ENCODE measurements at places on chromosomes 6 and 20.

GRCh38 chr6:31614684-31615578, at the start of gene AIF1:
AIF1 (plus strand) TSS chr6:31615234; CDS start chr6:31615330, 96 bp downstream.
- peak; percentile 76 for DNase-seq

GRCh38 chr6:167324111-167324510, 775 bp upstream of the TTLL2 start:
- DNase-seq, result no peak

- no peak for DNase-seq
Observed at GRCh38 chr6:15475872-15476271, 187.0 kb downstream of the DTNBP1 start.

GRCh38 chr6:43639984-43640800, 4.6 kb downstream of the MAD2L1BP start:
- DNase-seq, result peak; percentile 60

- no peak for DNase-seq
Observed at GRCh38 chr6:11527274-11527870, 10.2 kb upstream of the TMEM170B start.

GRCh38 chr20:29427201-29428060, 1830.0 kb upstream of the DEFB115 start:
- DNase-seq, result no peak

DNA sequence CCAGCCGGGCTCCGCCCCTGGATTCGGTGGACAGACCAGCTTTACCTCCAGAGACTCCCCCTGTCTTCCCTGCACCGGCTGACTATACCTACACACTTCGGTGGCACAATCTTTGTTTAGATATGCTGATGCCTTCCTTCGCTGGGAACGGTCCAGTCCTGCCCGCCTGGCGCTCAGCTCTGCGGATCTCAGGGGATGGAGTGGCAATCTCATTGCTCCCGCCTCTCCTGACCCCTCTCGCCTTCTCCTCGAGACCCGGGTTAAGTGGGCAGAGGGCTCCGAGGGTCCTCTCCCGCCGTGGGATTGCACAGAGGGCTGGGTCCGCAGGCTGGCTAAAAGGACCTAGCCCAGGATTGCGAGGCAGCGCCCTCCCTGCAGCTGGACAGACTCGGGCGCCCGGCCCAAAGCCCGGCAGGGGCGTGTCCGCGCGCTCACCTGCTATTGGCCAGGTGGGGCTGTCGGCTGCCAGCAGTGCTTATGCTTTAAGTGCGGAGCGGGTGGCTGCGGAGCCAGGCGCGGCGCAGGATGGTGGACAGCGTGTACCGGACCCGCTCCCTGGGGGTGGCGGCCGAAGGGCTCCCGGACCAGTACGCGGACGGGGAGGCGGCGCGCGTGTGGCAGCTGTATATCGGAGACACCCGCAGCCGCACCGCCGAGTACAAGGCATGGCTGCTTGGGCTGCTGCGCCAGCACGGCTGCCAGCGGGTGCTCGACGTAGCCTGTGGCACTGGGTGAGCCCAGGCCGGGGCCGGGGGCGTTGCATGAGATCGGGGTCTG, at the start of gene GNMT:
Gene GNMT (plus strand): TSS at position 512 of the 777 bp plus-strand sequence. CDS start 14 bp downstream, at position 526.
- no peak for DNase-seq

- DNase-seq, result peak; percentile 71
Observed at GRCh38 chr6:47170617-47170947, 128.4 kb upstream of the ADGRF1 start.

DNA sequence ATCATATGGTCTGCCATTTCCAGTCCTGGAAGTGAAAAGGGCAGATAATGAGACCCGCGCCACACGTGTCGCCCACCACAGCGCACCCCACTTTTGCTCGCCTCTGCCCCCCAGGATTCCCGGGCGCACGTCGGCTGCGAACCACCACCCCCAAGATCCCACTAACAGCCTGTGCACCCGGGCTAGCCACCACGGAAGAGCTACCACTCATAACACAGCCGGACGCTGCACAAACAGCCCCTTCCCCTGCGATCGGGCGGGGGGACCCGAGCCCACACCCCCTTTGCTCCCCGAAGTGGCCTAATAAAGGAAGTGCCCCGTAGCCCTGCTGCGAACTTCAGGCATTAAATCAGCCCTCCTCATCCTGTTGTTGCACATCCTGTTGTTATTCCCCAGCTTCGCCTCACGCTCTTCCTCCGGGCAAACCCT, 506 bp downstream of the CITED2 start:
- no peak for DNase-seq

DNA sequence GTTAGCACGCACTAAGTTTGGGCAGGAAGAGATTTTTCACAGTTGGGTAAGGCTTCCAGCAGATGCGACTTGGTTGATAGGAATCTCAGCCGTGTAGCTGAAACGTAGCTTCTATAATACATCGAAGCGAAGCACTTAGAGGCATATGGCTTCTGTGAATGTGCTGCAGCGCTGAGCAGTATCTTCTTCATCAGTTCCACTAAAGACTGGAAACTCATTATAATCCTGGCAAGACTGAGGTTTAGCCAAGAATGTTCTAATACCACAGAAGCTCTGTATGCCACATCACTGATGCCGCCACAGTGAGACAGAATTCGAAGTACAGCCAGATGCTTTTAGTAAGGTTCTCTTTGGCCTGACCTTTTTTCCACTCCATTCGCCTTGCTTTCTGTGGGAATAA, 680.2 kb upstream of the AGPAT4 start:
- DNase-seq, result no peak

DNA sequence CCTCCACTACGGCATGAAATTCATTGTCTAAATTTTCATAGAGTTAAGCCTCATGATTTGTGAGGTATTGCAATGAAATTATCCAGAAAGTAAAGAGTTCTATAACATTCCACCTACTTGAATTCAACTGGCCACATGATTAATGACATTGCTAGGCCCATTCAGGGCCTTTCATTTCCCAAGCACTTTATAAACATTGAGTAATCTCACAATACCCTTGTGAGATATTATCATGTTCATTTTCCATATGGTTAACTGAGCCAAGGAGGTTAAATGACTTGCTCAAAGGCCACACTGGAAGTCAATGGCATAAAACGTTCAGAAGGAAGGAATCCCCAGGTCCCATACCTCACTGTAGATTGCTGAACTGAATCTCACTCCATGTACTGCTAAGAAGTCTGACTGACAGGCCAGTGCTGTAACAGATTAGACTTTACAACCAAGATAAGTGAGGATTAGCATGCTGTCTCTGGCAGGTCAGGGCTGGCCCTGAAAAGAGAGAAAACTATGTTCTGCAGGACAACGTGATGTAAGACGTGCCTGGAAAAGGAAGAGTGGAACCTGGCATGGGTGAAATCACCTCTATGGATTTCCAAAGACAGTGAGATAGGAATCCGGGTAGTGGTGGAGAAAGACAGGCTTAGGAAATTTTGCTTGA, 75.9 kb upstream of the SPACA1 start:
- no peak for DNase-seq

GRCh38 chr6:134115715-134116074, 63.3 kb upstream of the SLC2A12 start:
- no peak for DNase-seq

GRCh38 chr6:168971549-168971948, 282.1 kb downstream of the THBS2 start:
- no peak for DNase-seq

GRCh38 chr6:129790785-129791184, 70.3 kb downstream of the TMEM244 start:
- DNase-seq, result no peak

DNA sequence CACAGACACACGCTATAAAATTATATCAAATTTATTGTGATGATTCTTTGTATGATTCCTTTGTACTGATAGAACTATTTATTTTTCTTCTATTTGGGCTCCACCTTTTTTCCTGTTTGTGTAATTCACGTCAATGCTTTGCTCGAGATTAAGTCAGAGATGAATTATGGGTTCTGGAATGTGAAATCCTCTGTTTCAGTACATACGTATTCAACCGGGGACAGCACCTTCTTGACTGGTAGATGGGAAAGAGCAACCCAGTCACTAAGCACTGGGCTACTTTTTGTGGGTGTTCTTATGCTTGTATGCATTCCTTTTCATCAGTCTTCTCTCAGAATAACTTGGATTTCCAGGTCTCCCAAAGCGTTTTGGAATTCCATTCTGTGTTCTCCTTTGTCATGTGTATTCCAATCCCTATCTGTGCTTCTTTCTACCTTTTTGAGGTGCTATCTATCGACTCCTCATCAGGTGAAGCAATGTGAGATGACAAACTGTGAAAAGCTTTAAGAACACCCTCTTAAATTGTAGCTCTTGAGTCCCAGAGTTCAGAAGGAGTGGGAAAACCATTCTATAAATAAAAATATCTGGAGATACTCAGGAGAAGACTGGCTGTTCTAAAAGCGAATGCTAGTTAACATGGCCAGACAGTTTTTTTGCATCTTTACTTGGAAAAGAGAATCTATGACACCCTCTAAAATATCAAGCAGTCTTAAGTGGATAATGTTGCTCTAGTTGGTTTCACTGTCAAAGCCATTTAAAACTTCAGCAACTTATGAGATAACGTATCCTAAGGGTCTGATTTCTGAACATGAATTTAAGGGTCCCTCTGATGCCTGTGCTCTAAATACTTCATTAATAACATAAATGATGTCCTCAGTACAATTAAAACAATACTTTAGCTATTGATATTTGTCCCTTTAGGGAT, 197.7 kb upstream of the PREP start:
- DNase-seq, result no peak

GRCh38 chr20:48364688-48365421, 462.9 kb downstream of the PREX1 start:
- DNase-seq, result no peak

GRCh38 chr6:35149891-35150566, 8.9 kb upstream of the TCP11 start:
- DNase-seq, result no peak

- DNase-seq, result peak; percentile 38
Observed at GRCh38 chr20:6888736-6889395, 121.4 kb downstream of the BMP2 start.

DNA sequence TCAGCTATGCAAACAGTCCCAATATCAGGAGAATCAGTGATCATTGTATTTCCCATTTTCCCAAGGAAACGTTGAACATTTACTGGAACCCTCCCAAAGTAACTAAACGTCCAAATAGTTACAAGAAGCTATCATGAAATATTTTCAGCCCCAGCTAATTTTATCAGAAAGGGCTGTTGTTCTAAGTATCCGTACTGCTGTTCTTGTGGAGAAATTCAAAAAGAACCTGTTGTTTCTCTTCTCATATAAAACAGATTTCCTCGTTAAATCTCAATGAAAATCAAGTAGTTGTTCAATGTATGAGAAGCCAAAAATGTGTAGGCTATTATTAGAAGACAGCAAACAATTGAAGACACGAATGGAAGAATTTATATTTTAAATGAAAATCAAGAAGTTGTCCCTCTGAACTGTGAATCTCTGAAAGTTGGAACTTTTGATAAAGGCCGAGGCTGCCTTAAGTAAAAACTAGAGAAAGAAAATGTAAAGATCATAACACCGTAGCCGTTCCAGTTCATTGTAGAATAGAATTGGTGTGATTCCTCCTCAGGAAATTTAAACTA, 107.7 kb downstream of the HFE start:
- no peak for DNase-seq

GRCh38 chr20:20482453-20482852, 114.5 kb downstream of the INSM1 start:
- no peak for DNase-seq

GRCh38 chr6:158978757-158979156, 21.2 kb downstream of the RSPH3 start:
- DNase-seq, result no peak

DNA sequence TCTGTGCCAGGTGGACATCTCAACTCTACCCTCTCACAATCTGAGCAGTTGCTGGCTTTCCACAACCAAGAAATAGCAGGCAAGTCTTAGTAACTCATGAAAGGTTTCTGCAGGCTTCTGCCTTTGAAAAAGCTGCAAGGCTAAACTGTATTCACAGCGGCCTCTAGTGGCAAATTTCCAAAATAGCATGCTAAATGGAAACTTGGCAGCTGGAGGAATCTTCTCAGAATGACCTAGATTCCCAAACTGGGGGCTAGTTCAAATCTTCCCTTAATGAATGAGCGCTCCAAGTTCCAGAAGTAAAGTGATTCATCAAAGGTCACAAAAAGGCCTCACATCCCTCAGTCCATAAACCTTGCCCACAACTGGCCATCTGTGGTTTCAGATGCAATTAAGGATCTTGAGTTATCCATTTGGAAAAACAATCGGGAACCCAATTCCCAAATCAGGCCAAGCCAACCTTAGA, 11.9 kb upstream of the CPNE5 start:
- peak; percentile 65 for DNase-seq

DNA sequence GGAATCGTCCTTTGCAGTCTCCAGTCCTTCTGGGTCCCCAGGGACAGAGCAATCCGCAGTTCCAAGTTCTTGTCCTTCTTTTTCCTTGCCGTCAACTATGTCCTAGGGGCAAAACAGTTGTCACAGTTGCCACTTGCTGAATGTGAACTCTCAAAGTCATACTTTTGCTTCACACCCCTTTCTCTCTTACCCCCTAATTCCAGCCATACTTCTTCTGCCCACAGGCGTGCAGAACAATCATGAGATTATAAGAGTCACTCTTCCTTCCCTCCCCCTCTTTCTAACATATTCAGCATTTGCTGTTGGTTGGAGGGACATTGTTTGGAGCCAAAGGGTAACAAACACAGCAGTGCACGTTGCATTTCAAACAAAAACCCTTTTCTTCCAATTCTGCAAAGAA, 74.4 kb downstream of the BCAS1 start:
- no peak for DNase-seq

- no peak for DNase-seq
Observed at GRCh38 chr20:52461582-52461981, 270.0 kb upstream of the ZFP64 start.

DNA sequence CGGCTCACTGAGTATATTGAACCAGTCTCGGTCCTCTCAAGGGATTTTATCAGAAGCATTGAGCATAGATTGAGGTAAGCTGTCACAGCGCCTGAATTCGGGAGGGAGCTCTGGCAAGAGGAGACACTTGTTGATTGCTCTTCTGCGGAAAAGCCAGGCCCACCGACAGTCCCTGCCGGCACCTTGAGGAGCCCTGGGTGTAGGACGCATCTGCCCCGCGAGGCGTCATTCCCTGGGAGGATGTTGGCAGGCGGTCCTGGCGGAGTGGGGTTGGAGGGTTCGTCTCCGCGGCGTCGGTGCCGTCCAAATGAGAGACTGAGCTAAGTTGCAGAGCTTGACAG, 843 bp downstream of the FBXO9 start:
- peak; percentile 44 for DNase-seq

DNA sequence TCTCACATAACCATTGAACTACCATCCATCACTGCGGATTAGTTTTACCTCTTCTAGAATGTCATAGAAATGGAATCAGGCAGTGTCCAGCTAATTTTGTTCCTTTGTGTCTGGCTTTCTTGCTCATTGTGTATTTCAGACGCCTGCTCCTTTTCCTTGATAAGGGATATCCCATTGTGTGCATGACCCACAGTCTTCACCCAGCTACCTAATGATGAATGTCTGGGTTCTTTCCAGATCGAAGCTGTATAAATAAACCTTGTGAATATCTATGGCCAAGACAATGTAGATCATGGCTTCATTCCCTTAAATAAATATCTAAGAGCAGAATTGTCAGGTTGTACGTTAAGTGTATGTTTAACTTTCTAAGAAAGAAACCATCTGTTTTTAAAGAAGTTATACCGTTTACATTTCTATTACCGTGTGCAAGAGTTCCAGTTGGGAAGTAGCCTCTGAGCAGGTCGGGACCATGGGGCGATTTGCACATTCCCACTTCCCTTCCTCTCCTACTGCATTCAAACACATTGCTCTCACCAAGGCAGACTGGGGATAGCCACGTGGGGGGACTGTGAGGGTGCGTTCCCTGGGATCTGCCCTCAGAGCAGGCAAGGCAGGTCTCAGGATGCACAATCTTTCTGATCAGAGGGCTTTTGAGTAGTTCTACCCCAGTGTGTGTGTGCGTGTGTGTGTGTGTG, 13.1 kb downstream of the CD93 start:
- no peak for DNase-seq
